ENCODE measurements at places on chromosomes 13 and 19. TPM values are rescaled to one million over a fixed set of nuclear protein-coding genes. Genes with fewer than 3 reads are reported as not detected.

DNA sequence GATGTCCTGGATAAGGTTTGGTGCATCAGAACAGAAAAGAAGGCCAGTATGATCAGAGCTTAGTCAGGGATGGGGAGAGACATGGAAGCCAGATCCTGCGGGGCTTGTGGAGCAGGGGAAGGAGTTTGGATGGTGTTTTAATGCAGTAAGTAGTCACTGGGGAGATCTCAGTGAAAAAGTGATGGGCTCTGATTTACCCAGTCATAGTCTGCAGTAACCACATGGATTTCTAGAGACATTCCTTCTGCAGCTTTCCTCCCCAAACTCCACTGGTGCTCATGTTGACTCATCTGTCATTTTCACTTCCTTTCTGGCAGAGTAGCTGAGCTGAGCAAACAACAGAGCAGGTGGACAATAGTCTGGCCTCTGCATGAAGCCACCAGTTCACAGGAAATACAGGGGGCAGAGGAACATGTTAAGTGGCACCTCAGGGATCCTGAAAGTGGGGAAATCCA lies 144.1 kb downstream of the DPF1 start:
- no peak for DNase-seq

DNA sequence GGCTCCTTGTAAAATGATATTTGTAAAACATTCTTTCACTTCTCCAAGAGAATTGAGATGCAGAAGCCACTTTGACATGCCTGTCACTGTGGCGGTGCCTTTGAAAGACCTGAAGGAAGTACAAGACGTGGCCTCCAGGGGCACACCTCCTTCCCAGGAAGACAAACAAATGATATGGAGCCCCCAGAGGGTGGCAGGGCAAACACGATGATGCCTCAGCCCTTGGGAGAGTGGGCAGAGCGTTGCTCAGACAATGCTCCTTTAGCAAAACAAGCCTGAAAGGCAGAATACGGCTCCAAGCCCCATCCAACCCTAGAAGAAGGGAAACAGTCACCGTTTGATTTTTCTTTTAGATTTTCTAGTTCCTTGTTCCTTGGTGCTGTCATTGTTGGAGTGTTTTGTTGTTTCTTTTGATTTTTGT lies 9.2 kb upstream of the ATP12A start:
- DNase-seq = peak; percentile 54

DNA sequence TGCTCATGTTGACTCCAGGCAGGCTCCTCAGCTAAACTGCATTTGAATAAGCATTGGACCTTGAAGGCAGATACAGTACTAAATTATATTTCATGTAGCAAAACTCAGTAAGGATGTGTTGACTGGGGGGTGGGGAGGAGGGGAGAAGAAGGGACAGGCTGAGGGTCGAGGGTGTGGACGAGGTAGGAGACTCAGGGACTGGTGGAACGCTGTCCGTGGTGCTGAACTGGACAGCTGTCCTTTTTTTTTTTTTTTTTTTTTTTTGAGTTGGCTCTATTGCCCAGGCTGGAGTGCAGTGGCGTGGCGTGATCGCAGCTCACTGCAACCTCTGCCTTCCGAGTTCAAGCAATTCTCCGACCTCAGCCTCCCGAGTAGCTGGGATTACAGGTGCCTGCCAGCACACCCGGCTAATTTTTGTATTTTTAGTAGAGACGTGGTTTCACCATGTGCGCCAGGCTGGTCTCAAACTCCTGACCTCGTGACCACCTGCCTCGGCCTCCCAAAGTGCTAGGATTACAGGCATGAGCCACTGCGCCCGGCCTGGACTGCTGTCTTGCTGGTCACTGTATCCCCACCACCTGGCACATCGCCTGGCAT lies 33.2 kb upstream of the CASP14 start:
- peak; percentile 65 for DNase-seq

NLRP4 gene
- total RNA-seq = not detected

KLHL26 gene
- 18.0 TPM for total RNA-seq

DNA sequence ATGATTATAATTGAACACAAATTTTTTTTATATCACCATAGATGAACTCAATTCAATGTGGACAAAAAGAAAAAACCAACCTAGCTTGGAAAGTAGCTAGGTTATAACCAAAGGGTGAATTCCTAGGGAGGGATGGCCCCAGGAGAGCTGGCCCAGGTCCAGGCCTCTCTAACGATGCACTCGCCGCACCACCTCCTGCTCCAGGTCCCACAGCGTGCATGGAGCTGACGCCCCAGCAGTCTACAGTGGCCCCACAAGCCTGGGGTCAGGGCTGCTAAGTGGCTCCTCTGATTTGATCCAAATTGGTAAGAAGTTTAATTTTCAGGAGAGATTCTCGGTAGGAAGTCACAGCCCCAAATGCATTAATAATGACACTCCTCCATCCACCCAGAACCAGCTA lies 48.8 kb downstream of the TSHZ3 start:
- no peak for DNase-seq

- peak; percentile 61 for DNase-seq
Measured at GRCh38 chr19:47813304-47813994, 8.3 kb upstream of the CRX start.

IGFL1 gene
- not detected for total RNA-seq

C19orf38 gene
- 9.0 TPM for total RNA-seq

GRCh38 chr19:5560156-5560555 lies 7.6 kb downstream of the TINCR start:
- DNase-seq = no peak

- DNase-seq = no peak
Measured at GRCh38 chr13:22499919-22500318, 680.9 kb upstream of the SGCG start.

GRCh38 chr19:38869836-38870607 lies 8.1 kb downstream of the RINL start:
- DNase-seq = peak; percentile 67

SLC17A7 gene
- 0.51 TPM for total RNA-seq

DNA sequence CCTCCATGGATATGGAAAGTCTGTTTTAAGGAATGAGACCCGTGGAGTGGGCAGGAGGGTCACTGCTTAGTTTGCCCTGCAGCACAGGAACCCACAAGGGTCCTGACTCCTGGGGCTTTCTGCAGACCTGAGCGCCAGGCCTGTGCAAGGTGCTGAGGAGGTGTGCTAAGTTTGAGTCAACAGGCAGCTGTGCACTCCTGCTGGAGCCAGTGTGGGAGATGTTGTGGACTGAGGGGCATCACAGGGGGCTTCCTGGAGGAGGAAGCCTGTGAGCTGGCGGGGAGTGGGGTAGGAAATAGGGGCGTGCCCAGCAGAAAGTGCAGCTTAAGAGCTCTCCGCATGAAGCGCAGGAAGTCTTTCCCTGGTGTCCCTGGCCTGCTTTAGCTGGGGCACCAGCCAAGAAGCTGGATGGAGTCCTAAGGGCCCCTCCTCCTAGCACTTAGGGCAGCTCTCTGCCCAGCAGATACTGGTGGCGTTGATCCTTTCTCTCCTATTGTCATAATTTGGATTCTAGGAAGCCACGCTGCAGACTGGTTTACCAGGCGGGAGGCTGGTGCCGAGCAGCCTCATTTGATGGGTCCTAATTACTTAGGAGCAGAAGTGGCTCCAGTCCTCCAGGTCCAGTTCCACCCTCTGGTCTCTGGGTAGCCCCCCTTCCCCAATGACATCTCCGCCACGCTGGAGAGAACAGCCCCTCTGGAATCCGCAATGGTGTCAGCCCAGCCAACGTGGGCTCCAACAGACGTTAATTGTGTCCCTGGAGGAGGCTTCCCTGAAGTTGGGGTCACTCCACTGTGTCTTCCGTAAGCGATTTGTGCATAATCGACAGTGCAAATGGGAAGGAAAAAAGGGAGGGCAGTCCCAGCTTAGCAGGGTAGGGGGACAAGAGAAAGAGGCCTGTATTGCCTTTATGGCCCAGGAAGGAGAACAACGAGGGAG lies 309.2 kb downstream of the ZNF536 start:
- no peak for DNase-seq

DNA sequence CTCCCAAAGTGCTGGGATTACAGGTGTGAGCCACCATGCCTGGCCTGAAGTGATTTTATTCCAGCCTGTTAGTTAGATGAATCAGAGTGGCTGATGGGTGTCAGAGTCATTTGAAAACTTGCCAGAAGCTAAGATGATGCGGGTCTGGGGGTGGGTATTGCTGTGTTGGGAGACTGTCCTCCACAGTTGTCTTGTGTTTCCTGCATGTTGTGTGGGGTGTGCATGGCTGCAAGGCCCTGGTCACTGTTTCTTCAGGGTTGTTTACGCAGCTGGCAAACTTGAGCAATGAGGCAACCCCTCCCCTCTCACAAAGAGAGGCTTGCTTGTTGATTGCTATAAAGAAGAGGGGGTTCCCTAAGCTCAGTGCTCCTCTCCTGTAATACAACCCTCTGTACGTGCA lies 71.8 kb downstream of the TRPM4 start:
- DNase-seq = no peak

KASH5 gene
- total RNA-seq = not detected

GRCh38 chr19:35063940-35064818 lies 22.7 kb downstream of the HPN start:
- DNase-seq = no peak

- DNase-seq = peak; percentile 49
Measured at GRCh38 chr13:24997367-24997967, 98.5 kb upstream of the PABPC3 start.

CARS2 gene
- total RNA-seq = 79.5 TPM

DNA sequence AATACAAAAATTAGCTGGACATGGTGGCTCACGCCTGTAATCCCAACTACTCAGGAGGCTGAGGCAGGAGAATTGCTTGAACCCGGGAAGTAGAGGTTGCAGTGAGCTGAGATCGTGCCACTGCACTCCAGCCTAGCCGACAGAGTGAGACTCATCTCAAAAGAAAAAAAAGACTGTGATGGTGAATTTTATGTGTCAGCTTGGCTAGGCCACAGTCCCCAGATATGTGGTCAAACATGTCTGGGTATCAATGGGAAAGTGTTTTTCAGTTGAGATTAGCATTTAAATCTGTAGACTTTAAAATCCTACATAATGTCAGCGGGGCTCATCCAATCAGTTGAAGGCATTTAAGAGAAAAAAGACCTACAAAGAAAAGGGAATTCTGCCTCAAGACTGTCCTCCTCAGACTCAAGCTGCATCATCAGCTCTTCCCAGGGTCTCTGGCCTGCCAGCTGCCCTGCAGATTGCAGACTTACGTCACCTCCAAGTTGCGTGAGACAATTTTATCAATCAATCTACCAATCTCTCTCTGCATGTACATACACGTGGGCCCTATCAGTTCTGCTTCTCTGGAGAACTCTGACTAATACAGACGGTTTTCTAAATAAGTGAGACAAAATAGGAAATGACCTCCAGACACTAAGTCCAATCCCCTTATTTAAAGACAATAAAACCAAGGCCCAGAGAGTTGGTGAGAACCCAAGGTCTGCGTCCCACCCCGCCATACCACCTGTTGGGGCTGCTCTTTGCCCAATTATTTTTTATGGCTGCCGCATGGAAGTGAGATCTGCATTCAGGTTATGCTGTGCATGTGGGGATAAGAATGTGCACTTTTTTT lies 99.2 kb downstream of the ABCC4 start:
- no peak for DNase-seq

- DNase-seq = no peak
Measured at GRCh38 chr13:59776924-59777690, 386.6 kb downstream of the DIAPH3 start.

DNA sequence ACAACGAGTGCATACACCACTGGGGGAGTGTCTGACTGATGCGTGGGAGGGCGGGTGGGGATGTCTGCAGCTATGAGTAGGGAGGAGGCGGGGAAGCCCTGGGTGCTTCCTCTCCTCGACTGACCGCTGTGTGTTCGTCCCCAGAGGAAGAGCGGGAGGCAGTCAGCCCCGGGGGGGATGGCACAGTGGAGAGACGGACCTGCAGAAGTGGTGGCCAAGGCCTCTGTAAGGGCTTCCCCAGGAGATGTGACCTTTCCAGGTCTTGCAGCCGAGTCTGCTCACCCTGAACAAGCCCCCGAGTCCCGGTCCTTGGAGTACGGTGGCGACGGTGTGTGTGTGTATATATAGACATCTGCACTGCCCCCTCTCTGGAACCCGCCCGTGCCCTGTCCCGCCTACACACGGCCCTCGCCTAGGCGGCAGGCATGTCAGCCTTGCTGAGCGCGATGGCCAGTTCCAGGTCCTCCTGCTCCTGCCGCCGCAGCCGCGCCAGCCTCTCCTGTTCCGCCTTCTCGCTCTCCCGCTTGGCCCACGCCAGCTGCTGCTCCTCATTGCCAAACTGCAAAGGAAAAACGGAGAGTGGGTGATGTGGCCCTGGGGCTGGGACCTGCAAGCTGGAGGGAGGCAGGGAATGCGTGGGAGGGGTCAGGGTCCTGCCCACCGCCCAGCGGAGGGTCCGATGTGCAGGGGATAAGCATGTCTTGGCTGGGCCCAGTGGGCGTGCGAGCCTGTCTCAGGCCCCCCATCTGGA lies 30.8 kb downstream of the KLF2 start:
- no peak for DNase-seq

ADAMTSL5 gene
- 2.8 TPM for total RNA-seq

GRCh38 chr13:44648392-44649103 lies 72.4 kb upstream of the TSC22D1 start:
- no peak for DNase-seq

DNAAF3 gene
- 52.3 TPM for total RNA-seq

GRCh38 chr13:47175172-47175866 lies 278.5 kb upstream of the HTR2A start:
- peak; percentile 93 for DNase-seq

DNA sequence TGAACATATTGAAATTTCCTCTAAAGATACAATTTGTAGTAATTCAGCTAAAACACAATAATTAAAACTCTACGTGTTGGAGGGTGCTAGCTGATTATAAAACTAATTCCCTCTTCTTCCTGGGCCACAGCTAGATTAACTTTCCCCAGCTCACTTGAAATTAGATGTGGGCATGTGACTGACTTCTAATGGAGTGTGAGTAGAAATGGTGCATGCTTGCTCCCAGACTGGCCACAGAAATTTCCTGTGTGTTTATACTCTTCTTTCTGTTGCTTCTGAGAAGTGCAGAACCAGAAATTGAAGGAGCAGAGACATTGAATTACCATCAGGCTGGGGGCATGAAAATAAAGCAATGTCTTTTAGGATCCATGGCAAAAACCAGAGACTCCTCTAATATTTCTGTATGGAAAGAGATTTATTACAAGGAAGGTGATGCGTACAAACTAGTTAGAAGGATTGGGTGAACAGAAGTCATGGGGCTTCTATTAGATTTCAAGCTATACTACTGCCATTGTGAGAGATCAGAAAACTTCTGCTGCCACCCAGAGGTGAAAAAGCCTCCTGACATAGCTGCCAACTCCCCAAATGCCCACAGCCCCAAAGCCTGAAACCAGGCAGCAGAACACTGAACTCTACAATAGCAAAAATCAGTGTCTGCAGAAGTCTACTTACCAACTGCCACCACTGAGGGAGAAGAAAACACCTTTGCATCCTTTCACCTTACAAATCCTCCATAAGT lies 379.2 kb upstream of the MIR17HG start:
- peak; percentile 82 for DNase-seq

GRCh38 chr13:87671753-87672605 lies 808 bp downstream of the SLITRK5 start:
- DNase-seq = peak; percentile 32

- DNase-seq = no peak
Measured at GRCh38 chr13:34533941-34534340, 408.1 kb upstream of the NBEA start.

PTOV1 gene
- total RNA-seq = 77.4 TPM

GRCh38 chr19:40155749-40156265 lies 35.4 kb upstream of the MAP3K10 start:
- DNase-seq = no peak

ZNF763 gene
- total RNA-seq = 3.3 TPM
